ENCODE measurements at places on chromosomes 4 and X.

DNA sequence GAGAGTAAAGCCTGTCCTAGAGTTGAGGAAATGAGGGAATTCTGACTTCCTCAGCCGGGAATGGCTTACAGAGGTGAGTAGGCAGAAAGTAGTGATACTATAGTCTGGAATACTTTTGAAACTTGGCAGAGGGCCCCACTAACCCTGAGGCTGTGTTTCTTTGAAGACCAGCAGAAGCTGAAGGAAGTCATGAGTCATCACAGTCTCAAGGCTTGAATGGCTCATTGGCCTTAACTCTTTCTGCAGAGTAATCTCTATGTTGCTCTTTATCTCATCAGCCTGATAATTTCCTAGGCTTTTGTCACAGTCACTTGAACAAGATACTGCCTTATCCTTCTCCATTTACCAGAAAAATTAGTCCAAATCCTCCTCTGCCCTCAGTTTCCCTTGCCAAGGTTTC lies 80.8 kb downstream of the ANKRD50 start:
- peak; percentile 96 for DNase-seq

DNA sequence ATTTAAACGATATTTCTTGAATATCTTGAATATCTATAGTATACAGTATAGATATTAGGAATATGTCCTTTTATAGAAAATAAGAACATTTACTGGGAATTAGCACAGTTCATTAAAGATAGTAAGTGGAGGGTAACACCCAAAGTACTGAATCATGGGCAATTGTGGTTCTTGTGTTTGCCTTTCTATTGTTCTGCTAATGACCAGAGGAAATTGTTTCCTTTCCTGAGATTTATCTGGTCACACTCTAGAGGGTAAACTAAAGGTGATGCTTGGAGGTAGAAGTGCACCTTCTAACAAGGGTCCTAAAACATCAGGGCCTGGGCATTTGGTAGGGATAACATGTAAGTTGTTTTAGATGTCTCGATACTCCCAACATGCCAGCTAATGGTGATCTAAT lies 241.3 kb upstream of the SFRP2 start:
- no peak for DNase-seq

GRCh38 chrX:10450229-10450958 lies 170.0 kb downstream of the MID1 start:
- DNase-seq: peak; percentile 78

DNA sequence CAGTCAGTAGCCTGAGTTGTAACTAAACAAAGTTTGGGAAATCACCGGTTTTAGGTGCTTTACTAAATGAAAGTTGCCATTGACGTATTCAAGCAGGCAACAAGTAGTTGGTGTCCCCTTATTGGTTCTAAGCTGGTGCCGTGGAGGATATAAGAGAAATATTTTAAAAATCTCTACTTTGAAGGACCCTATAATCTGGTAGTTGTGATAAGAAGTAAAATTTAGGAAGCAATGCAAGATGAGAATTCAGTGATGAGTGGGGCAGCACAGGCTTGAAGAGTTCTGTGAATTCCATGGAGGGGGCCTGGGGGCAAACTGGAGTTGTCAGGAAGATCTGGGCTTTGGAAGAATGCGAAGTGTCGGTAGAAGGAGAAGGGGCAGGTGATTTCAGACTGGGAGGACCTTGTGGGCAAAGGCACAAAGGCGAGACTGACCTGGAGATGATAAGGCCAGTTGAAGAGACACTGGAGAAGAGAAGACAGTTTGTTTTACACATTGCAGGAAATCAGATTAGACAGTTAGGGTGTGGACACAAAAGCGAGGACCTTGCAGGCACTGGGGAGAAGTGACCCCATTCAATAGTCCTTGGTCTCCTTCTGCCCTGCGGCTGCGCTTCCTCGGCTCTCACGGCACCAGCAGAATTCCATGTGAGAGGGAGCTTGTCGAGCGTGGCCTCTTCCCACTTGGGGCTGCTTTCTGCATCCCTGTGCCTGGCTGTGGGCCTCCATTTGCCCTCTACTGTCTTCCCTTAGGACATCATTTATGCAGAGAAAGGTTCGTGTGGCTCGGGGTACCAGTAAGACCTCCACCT lies 1.3 kb downstream of the RHOH start:
- DNase-seq: no peak

DNA sequence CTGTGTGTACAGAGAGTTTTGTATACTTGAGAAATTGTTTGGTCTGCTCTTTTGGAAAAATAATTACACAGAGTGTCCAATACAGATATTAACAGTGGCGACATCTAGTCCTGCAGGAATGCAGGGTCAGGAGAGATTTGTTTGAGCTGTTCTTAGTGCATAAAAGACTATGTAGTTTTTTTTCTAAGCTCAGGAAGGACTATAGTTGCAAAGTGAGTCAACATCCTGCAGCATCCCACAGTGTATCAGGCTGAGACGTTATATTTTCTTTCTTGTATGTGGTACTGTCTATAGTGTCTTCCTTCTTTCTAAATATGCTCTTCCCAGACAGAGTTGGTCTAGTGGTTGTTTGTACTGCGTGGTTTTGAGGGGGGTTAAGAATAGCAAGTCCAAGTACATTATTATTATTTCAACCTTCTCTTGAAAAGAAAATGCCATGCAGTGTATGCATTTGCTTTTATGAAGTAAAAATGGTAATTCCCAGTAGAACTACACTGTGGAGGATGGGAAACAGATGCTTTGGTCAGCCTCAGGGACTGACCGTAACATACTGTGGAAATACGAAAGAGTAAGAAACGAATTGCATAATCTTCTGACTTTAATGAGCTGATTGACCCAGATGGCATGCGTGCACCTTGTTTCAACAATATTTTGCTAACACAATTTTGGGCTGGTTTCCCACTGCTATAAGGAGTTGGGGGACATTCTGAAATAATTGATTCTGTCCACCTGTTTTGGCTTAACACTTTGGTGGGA lies 67.4 kb downstream of the DMP1 start:
- DNase-seq: no peak

- DNase-seq: no peak
Measured at GRCh38 chr4:149923736-149924135, 108.1 kb upstream of the IQCM start.

- DNase-seq: no peak
Measured at GRCh38 chrX:21266949-21267348, 107.3 kb upstream of the CNKSR2 start.

DNA sequence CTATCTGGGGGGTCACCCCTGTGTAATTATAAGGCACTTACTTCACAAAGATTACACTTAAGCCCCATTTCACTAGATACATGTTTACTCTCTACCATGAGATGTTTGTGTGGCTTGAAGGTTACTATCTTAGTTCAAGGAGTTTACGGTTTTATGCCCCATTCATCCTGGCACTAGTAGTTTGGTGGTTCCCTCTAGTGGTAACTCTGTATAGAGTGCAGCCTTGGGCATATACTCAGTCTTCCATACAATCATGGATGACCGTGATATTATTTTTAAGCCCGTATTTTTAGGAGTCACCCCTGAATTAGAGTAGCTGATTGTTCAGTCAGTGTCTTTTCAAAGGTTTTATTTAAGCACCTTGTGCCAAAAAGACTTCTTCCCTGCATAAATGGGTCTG lies 109.9 kb upstream of the FAM47C start:
- DNase-seq: peak; percentile 25

- no peak for DNase-seq
Measured at GRCh38 chr4:112153211-112153791, 8.0 kb downstream of the FAM241A start.

DNA sequence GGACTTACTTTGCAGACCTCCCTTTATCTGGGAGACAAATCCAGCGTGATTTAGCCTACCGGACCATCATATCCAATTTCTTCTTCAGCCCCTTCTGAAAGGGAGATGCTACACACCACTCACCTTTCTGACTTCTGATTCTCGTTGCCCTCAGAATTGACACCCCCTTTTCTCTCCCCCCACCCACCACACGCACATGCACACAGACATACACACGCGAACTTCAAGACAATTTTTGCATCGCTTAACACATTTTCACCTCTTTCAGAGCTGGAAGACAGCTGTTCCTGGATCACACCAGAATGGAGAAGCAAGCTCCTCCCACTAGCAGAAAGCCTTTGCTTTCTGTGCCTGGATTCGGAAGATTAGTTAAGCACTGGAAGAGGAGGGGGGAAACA lies 1.0 kb upstream of the SNCA start:
- peak; percentile 25 for DNase-seq

GRCh38 chr4:7753931-7754465 lies 185.7 kb downstream of the AFAP1 start:
- DNase-seq: no peak

- DNase-seq: no peak
Measured at GRCh38 chr4:18292411-18292810, 270.9 kb upstream of the LCORL start.

- no peak for DNase-seq
Measured at GRCh38 chr4:90946945-90947344, 819.8 kb downstream of the CCSER1 start.

- DNase-seq: peak; percentile 89
Measured at GRCh38 chr4:142353149-142353738, 492.9 kb downstream of the INPP4B start.

- peak; percentile 82 for DNase-seq
Measured at GRCh38 chr4:30720021-30720660, at the start of gene PCDH7. TSS of gene PCDH7 (plus strand) at chr4:30720369. CDS start at chr4:30721423, 1,054 bp downstream.

- DNase-seq: no peak
Measured at GRCh38 chr4:58665649-58666048, 1555.5 kb upstream of the IGFBP7 start.

GRCh38 chr4:81626851-81627250 lies 155.1 kb upstream of the RASGEF1B start:
- no peak for DNase-seq

- no peak for DNase-seq
Measured at GRCh38 chr4:146269228-146269653, 54.9 kb downstream of the REELD1 start.

DNA sequence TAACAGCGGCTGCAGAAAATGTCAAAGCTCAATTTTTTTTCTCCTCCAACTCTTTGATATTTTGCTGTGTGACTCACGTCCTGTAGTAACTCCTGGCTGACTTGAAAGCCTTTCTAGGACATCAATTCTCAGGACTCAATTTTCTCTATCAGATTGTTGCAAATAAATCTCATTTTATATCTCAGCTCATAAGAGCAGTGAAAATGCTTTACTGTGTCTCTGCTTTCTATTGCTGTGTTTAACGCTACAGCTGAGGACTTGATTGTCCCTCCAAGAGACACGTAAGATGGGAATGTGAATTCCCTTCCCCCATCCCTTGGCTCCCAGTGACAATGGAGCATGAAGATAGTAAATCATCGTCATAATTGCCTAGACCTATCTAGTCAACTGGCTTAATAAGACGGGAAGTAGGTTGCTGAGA lies 20.5 kb upstream of the CBR4 start:
- DNase-seq: no peak

- no peak for DNase-seq
Measured at GRCh38 chr4:9997886-9998285, 23.4 kb downstream of the SLC2A9 start.

GRCh38 chrX:1700757-1701156 lies 85.9 kb downstream of the ASMT start:
- DNase-seq: no peak

DNA sequence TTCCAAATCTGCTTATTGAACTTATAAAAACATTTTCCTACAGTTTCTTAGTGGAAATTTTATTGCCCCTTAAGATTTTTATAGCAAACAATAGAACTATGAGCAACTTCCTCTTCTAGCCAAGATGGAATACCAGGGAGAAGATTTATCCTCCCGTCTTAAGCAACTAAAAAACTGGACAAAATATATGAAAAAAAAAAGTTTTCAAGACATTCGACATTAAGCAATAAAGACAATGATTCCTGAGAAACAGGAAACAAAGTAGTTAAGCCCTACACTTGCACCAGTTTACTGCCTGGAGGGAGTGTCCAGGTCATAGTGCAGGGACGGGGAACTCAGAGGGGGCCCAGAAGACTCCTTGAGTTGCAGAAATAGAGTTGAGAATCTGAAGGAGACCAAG lies 516.1 kb upstream of the DIPK2B start:
- no peak for DNase-seq

GRCh38 chr4:152155070-152155469 lies 380.8 kb downstream of the FBXW7 start:
- DNase-seq: no peak

DNA sequence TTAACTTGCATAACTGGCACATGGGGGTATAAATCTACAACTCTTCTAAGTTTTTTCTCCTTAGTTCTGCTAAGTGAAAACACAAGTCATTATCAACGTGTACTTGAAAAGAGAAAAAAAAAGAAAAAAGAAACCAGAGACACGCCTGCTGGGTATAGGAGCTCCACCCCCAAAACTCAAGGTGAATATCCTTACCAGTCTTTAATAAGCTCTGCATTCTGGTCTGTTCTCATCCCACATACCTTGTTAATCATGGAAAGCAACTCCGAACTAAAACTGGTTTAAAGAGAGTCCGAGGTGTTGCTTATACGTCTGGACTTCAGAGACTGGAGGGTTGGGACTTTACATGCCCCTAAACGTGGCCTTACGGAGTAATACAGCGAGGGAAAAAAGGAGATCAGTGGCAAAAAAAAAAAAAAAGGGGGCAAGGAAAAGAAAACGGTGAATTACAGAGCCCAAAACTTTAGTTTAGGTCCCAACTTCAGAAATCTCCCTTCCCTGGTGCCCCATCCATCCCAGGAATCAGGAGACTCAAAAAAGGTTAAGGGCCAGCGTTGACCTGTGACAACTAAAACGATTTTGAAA lies 1.0 kb downstream of the PGRMC2 start:
- peak; percentile 65 for DNase-seq

DNA sequence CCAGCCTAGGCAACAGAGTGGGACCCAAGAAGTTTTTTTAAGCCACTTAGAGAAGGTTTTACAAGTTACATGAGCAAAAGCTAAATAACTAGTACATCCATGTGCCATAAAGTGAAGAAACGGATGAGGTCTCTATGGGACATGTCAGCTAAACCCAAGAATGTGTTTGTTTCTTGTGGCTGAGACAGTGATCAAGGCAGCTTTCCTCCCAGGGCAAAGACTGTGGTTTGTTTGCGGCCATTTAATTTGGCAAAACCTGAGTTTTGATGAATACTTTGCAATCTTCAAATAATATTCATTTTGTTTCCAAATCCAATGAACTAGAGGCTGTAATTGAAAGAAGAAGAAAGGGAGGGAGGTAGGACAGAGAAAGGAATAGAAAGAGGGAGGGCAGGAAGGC lies 44.9 kb upstream of the SLC2A9 start:
- DNase-seq: no peak

- DNase-seq: no peak
Measured at GRCh38 chrX:57899064-57899463, 11.2 kb downstream of the ZXDA start.

- peak; percentile 50 for DNase-seq
Measured at GRCh38 chr4:152458801-152459302, 77.0 kb downstream of the FBXW7 start.

GRCh38 chrX:20863649-20864048 lies 510.6 kb upstream of the CNKSR2 start:
- no peak for DNase-seq

- DNase-seq: no peak
Measured at GRCh38 chrX:7088968-7089615, 58.4 kb upstream of the STS start.

All from adipocyte (in vitro differentiated cells).